ENCODE measurements at places on chromosomes 1 and 21.

- peak; percentile 75 for DNase-seq
Measured at GRCh38 chr1:17232759-17233661, 15.9 kb upstream of the PADI3 start.

DNA sequence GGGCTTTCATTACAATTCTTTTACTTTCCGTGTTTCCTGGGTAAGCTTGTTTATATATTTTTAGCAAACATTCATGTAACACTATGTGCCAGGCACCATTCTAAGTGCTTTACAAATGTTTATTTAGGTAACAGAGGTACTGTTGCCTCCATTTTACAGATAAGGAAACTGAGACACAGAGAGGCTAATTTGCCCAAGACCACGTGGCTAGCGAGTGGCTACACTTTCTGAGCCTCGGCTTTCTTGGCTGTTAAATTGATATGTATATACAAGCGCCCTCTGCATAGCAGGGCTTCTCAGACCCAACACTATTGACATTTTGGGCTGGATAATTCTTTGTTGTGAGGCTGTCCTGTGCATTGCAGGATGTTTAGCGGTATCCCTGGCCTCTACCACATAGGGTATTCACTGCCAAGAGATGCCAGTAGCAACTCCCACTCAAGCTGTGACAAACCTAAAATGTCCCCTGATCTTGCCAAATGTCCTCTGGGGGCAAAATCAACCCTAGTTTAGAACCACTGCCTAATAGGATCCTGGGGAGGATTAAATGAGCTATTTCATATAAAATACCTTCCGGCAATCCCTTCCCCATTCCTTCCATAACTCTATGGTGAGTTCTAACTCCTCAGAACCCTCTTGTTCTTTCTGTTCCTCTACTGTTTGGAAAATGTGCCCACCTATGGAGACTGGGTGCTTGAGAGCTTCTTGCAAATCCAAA is 17.2 kb upstream of the ID3 start:
- no peak for DNase-seq

- DNase-seq, result no peak
Measured at GRCh38 chr1:76381450-76382097, 307.0 kb downstream of the ST6GALNAC3 start.

- DNase-seq, result no peak
Measured at GRCh38 chr21:46334351-46335140, 10.6 kb downstream of the PCNT start.

GRCh38 chr1:44628962-44629756 is 45.1 kb downstream of the TMEM53 start:
- DNase-seq, result peak; percentile 77

DNA sequence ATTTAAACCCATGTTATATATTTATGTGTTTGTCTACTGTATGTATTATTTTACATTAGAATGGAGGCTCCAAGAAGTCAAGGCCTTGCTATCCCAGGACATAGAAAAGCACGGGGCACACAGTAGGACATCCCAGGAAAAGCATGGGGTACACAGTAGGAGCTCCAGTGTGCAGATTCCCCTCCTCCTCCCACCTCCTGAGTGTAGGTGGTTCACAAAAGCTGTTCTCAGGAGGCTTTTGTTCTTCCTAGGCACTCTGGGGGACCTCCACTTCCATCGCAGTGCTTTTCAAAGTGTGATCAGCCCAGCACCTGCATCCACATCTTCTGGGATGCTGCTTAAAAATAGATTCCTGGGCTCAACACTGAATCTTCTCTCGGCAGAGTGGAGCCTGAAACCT is 30.8 kb upstream of the VTCN1 start:
- no peak for DNase-seq

GRCh38 chr1:91011726-91012125 is 10.1 kb downstream of the ZNF644 start:
- DNase-seq, result peak; percentile 65

- DNase-seq, result peak; percentile 15
Measured at GRCh38 chr1:41802532-41803501, 115.9 kb downstream of the HIVEP3 start.

- DNase-seq, result no peak
Measured at GRCh38 chr1:33119532-33120217, 38.7 kb downstream of the AZIN2 start.

DNA sequence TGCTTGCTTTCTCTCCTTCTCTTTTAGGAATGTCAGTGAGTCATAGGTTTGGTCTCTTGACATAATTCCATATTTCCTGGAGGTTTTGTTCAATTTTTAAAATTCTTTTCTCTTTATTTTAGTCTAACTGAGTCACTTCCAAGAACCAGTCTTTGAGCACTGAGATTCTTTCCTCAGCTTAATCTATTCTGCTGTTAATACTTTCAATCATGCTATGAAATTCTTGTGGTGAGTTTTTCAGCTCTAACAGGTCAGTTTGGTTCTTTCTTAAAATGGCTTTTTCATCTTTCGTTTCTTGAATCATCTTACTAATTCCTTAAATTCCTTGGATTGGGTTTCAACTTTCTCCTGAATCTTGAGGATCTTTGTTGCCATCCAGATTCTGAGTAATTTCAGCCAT is 321.0 kb downstream of the PTBP2 start:
- DNase-seq, result no peak

DNA sequence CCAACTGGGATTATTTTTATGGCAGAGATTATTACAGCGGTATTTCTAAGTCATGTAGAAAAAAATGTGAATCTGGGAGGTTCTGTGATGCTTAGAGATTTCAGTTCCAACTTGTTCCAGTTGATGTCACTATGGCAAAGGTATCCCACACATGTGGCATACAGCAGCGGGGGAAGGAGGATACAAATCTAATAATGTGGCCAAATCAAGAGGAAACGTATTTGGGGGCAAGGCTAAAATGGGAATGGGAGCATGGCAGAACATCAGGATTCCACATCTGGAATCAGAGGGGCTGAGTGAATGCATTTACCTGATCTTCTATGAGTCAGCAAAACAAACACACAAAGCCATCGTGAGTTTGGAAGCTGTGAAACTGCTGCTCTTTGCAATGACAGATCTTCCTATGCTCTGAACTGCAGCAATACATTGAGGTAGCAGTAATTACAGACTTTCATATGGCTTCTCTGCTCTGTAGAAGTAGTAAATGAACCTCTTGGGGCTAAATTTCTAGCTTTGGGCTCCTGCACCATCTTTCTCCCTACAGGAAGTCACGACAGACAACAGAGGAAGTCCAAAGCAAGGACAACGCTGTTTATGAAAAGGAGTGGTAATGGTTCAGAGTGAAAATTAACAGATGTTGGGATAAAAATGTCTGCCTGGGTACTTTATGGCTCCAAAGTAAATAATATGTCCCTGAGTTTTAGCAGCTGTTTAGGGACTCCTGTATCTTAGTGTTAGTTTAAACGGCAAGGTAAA is 55.5 kb downstream of the GABPA start:
- DNase-seq, result peak; percentile 45

- DNase-seq, result no peak
Measured at GRCh38 chr1:64425521-64425920, 44.4 kb upstream of the CACHD1 start.

DNA sequence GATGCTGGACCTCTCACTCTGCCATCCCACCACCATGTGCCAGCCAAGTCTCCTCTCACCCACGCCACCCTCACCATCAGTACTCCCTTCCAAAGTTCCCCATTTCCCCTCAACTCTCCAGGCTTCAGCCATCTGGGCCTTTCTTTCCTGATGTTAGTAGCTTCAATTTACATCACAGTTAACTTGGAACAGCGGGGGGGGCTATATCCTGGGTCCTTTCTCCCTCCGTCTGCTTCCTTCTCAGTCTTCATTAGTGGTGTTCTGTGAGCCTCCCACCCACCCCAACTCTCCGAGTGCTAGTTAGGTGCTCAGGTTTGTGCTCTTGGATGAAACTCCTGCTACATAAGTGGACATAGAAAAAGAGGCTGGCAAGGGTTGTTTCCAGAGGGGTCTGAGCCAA is 31.9 kb downstream of the KCNC4 start:
- no peak for DNase-seq

GRCh38 chr1:103362348-103363007 is 163.0 kb upstream of the RNPC3 start:
- DNase-seq, result no peak

- no peak for DNase-seq
Measured at GRCh38 chr1:64896551-64896950, 69.8 kb downstream of the JAK1 start.

DNA sequence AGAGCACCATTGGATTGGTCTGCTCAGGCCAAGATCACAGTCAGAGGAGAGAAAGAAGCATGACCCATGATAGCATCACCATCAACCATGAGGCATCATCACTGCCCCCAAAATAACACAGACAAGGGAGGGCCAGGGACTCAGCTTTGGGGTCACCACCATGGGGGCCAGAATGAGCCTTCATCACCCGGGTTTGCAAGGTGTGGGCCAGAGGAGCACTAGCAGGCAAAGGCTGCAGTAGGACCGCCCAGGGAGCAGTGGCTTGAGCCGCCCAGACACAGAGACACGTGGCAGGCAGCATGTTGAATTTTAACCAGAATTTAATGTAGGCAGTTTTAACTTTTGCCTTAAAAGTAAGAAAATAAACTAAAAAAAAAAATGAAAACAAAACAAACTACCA is 53.7 kb upstream of the TMPRSS2 start:
- no peak for DNase-seq

DNA sequence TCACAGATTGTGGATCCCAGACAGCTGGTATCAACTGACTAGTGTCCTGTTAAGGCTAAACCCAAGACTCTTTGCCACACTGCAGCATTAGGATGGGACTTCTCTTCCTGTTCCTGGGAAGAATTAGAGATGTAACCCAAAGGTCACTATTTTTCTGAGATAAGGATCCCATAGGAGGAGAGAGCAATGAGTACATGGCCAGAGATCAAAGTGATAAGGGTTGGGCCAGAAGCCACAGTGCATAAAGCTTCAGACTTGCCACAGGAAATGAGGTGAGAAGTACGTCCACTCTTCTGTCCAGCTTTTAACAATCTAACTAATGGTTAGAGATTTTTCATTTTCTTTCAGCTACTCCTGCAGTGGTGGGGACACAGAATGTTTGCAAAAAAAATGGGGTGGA is at the start of gene HSD3B1:
HSD3B1 (plus strand) TSS at position 270 of the 400 bp plus-strand sequence. CDS start 267 bp downstream, outside the sequence.
- DNase-seq, result no peak

GRCh38 chr1:62346886-62347285 is 27.7 kb upstream of the KANK4 start:
- no peak for DNase-seq

Data from GM03348 (cell line).